ENCODE measurements at places on chromosomes 7 and 10.

DNA sequence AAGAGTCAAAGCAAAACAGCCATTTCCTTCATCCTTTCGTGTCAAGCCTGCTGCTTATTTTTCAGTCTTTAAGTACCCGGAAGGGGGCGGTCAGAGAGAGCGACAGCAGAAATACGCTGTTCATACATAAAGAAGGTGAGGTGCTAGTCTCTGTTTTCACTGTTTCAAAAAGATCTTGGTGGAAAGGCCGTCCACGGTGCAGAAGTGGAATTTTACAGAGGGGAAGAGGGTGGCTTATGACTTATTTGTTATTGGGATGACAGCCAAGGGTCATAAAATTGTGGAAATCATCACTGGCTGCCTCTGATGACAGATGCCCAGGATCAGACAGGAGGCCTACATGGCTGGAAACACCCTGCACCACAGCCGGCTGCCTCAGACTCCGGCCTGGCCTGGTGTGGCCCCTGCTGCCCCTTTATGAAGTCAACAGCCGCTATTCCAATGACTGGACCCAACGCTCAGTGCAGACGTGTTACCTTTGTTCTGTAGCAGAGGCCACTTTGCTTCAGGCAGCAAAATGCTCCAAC lies 57.0 kb downstream of the HIPK2 start:
- DNase-seq: no peak

GRCh38 chr10:91803386-91804125 lies 5.3 kb downstream of the TNKS2 start:
- no peak for DNase-seq

DNA sequence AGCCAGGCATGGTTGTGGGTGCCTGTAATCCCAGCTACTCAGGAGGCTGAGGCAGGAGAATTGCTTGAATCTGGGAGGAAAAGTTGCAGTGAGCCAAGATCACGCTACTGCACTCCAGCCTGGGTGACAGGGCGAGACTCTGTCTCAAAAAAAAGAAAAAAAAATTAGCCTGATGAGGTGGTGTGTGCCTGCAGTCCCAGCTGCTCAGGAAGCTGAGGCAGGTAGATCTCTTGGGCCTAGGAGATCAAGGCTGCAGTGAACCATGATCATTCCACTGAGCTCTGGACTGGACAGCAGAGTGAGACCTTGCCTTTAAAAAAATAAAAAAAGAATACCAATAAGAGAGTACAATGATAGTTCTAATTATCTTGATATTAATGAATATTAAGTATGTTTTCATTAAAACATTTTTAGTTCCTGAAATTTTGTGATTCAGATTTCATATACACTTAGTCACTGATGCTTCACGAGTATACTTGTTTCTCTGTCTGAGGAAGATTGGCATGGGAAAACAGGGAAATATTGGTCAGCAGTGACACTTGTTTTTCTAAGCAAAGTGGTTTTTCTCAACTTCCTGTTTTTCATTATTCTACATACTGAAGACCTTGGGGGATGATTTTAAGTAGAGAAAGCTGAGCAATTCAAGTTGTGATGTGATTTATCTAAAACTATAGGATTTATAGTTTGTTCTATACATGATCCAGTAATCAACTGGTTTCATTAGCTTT lies 76.8 kb downstream of the ADK start:
- no peak for DNase-seq

- DNase-seq: no peak
These were observed 36.8 kb downstream of the MYOF start for GRCh38 chr10:93445097-93445960.

- no peak for DNase-seq
These were observed 85.9 kb upstream of the GRB10 start for GRCh38 chr7:50868426-50869100.

- no peak for DNase-seq
These were observed 36.6 kb downstream of the AP3M1 start for GRCh38 chr10:74114041-74114448.

- DNase-seq: no peak
These were observed 390.3 kb downstream of the MAGI2 start for GRCh38 chr7:79063019-79063698.

DNA sequence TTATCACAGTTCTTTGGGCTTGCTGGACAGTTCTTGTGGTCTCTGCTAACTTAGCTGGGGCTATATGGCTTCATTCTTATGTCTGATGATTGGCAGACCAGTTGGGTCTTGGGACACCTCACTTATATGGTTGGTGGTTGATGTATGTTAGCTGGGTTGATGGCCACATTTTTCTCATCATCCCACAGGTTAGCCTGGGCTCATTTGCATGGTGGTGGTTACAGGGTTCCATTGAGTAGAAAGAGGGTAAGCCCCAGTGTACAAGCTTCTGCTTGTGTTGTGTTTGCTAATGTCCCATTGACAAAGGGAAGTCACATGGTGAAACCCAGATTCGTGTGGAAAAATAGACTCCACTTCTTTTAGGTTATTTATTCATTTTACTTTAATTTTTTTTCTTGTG lies 40.6 kb downstream of the TMEM60 start:
- no peak for DNase-seq

- no peak for DNase-seq
These were observed 32.9 kb downstream of the RNF32 start for GRCh38 chr7:156673454-156673853.

DNA sequence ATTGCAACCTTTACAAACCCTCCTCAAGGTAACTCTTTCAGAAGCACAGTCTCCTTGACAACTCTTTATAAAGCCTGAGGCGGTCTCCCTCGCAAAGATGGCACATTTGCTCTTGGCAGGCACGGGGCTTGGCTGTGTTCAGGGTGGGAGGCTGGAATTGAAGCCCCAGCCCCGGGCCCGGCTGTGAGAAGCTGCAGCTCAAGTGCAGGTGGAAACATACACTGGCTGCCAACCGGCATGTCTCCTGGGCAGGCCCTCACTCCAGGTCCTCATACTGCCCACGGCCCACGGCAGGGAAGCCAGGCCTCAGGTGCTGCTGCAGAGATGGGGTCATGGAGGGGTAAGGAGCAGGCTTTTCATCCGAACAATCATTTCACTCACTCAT lies 194.5 kb downstream of the TCERG1L start:
- DNase-seq: no peak

DNA sequence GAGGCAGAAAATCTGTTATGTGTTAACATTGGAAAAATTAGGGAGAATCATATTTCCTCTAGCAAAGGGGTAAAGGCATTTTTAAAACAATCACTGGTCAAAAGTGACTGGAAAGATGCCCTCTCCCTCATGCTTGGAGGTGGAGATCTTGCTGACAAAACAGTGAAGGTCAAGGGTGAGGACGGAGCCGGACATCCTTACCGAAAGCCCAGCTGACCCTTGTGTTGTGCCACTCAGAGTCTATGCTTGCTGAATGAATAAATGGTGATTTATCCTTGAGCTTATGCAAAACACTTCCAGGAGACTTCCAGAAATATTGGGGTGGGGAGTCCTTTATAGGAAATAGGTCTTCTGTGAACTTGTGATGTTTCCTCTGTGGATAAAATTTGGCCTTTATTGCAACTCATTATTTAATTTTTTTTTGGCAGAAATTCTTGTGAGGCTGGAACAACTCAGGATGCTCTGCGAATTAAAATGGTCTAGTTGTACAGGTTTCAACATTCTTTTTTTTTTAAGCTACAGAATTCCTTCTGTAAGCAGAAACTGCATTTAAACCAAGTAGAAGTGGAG lies 28.3 kb upstream of the ELMO1 start:
- no peak for DNase-seq

DNA sequence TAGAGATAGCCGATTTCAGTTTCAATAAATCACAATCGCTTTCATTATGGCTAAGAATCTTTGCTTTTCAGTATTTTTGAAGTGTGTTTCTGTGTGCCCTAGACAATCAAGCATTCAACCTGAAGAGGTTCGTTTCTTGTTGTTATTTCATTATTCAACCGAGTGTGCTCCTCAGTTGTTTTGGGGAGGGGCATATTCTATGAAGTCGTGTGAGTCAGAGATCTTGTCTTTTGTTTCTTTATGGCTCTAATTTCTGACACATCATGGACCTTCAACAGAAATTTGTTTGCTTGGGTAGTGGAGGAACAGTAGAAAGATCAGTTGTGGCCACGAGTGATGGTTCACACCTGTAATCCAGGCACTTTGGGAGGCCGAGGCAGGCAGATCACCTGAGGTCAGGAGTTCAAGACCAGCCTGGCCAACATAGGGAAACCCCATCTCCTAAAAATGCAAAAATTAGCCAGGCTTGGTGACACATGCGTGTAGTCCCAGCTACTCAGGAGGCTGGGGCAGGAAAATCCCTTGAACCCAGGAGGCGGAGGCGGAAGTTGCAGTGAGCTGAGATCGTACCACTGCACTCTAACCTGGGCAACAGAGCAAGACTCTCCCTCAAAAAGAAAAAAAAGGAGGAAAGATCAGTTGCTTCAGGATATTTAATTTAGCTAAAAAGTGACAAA lies 38.3 kb downstream of the C1QL3 start:
- no peak for DNase-seq

DNA sequence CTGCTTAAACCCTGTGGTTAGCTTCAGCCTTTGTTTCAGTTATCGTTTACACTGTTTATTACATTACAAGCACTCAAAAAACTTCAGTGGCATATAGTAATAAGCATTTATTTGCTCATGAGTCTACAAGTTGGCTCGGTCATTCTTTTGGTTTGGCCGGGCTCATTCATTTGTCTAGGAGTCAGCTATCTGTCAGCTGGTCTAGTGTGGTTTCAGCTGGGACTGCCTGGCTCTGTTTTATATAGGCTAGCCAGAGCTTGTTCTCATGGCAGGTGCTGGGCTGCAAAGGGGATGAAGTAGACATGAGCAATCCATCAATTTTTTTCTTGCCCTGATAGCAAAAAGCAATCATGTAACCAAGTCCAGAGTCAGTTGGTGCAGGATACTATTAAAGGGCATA lies 103.6 kb downstream of the MKLN1 start:
- DNase-seq: no peak

DNA sequence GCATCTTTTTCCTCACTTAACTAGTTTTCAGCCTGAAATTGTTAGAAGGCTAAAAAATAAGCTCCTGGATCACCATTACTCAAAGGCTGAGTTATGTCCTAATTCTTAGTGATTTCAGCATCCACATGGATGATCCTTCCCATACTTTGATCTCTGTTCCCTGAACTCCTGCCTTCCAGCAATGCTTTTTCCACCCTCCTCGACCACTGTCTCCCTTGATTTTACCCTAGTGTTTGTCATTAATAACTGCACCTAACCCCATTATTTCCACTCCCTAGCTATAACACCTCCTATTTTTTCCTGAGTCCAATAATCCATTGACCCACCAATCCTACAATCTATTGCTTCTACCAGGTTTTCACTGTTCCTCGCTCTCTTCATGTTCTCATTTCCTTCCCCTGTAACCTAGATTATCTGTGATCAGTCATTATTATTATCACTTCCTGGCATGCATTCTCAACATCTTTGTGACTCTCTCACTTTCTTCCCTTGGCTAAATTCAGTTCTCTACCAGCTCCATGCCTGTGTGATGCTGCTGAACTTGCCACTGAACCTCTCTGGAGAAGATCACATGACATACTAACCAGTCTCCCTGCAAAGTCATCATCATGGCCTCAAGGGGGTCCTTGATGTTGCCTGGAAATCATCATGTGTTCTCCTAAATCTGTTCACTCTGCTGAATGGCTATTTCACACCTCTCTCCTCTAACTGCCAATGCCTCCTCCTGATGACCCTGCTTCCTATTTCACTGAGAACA lies 6.5 kb upstream of the CALU start:
- no peak for DNase-seq

DNA sequence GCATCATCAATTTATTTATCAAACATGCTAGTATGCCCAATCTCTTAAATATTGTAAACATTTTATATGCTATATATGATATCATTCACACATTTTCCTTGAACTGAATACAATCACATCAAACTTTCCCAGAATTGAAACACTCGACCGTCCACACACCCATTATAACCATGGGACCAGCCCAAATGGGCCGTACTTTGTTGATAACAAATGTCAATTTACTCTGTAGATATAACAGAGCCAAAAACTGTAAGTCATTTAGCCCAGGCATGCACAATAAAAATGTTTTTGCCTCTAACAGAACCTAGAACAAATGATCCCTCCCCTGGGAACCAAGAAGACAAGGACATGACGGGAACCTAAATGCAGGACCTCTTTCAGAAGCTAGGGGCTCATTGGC lies 683 bp upstream of the ANKRD22 start:
- no peak for DNase-seq

- DNase-seq: no peak
These were observed 12.1 kb downstream of the RPEL1 start for GRCh38 chr10:103257812-103258211.

- DNase-seq: no peak
These were observed 15.0 kb downstream of the RPA3 start for GRCh38 chr7:7703427-7703826.

- no peak for DNase-seq
These were observed 26.6 kb downstream of the REEP3 start for GRCh38 chr10:63547628-63548360.

DNA sequence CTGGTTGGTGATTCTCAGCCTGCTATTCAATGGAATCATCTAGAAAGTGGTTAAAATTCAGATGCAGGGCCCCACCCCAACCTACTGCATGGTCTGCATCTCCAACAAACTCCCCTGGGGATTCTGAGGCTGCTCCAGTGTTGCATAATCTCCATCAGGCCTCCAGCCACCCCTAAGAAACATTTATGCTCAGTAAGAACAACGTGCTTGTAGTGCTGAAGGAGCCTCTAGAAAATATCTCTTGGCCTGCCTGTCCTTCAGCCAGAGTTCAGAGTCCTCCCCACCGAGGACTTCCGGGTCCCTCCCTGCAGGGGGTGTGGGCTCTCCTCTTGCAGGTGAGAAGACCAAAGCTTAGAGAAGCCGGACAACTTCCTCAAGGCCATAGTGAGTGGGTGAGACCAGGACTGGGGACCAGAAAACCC lies 159.8 kb downstream of the SH3PXD2A start:
- no peak for DNase-seq

- DNase-seq: no peak
These were observed 333.3 kb downstream of the CALN1 start for GRCh38 chr7:72078856-72079255.

DNA sequence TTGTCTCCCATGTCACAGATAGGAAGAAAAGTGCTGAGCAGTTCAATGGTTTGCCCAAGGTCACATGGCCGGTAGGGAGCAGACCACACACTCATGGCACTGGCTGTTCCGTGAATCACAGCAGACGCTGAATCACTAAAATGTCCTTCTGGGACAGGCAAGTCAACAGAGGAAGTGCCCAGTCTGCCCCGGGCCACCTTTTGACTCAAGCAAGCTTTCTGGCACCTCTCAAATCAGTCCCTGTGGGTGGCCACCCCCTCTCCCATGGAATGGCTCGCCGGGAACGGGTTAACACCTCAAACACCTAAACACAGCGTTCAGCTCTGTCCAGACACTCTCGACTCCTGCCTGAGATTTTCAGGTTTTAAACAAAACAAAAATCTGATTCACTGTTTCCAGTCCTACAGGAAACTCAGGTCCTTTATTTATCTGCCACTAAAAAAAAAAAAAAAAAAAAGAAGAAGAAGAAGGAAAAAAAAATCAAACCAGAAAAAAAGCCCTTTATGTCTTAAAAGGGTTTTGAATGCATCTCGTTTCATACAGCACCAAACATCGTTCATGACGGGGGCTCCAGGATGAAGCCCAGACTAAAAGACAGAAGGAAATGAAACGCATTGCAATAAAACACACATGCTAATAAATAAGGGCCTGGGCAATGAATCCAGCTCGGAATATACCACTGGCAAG lies 15.5 kb downstream of the CARD11 start:
- DNase-seq: no peak

All from right renal cortex interstitium (tissue), 3 donors.